Panc1 (cell line): ENCODE measurements at places on chromosomes 1 and 21. TPM values are rescaled to one million over a fixed set of nuclear protein-coding genes. Genes with fewer than 3 reads are reported as not detected.

Gene LCE1E
- not detected for total RNA-seq

Gene CD34
- 0.15 TPM for total RNA-seq

Gene OR2T2
- not detected for total RNA-seq

Gene DCAF8
- 127 TPM for total RNA-seq

Gene KMO
- 1.8 TPM for total RNA-seq

Gene LYSMD1
- total RNA-seq: 5.1 TPM

Gene NPL
- total RNA-seq: 0.90 TPM

Gene AMY1C
- total RNA-seq: not detected

Gene WNT3A
- not detected for total RNA-seq

Gene H6PD
- total RNA-seq: 23.5 TPM

Gene SLC25A33
- total RNA-seq: 13.4 TPM

Gene CELF3
- total RNA-seq: not detected

Gene IL12RB2
- total RNA-seq: 0.26 TPM

Gene KCNJ10
- 0.08 TPM for total RNA-seq

Gene TSPAN1
- total RNA-seq: 26.1 TPM

Gene ICOSLG
- 5.5 TPM for total RNA-seq

Gene PCNX2
- 2.6 TPM for total RNA-seq

Gene MACO1
- 16.5 TPM for total RNA-seq

Gene C1orf141
- not detected for total RNA-seq

Gene MR1
- 3.9 TPM for total RNA-seq

Gene BTF3L4
- 65.6 TPM for total RNA-seq

Gene CENPF
- total RNA-seq: 156 TPM

Gene TSEN15
- total RNA-seq: 31.4 TPM

Gene CA14
- not detected for total RNA-seq

Gene TSPEAR
- total RNA-seq: not detected

Gene TRIM17
- 1.2 TPM for total RNA-seq

Gene GFI1
- 0.49 TPM for total RNA-seq

Gene RAB25
- not detected for total RNA-seq

Gene SPRR1B
- total RNA-seq: not detected

Gene C1QB
- total RNA-seq: 0.33 TPM

Gene RXFP4
- total RNA-seq: 8.0 TPM

Gene LMOD1
- total RNA-seq: 0.13 TPM

Gene LCA5L
- 0.87 TPM for total RNA-seq

Gene GLUL
- 55.2 TPM for total RNA-seq

Gene FASLG
- not detected for total RNA-seq

Gene RFX5
- total RNA-seq: 75.5 TPM

Gene GABPB2
- total RNA-seq: 8.1 TPM

Gene TP73
- 4.7 TPM for total RNA-seq

Gene RHEX
- not detected for total RNA-seq

Gene HNRNPR
- 173 TPM for total RNA-seq

Gene DUSP23
- 36.1 TPM for total RNA-seq

Gene DENND2D
- 10.4 TPM for total RNA-seq

Gene SAMD13
- 2.2 TPM for total RNA-seq

Gene PCBP3
- not detected for total RNA-seq

Gene CA6
- total RNA-seq: not detected
